ENCODE measurements at places on chromosomes 12 and 14.

- no peak for DNase-seq
Observed at GRCh38 chr12:27505761-27506160, 18.2 kb upstream of the PPFIBP1 start.

- DNase-seq, result peak; percentile 37
Observed at GRCh38 chr12:49388682-49389386, 21.6 kb downstream of the SPATS2 start.

- DNase-seq, result no peak
Observed at GRCh38 chr14:90341784-90342183, 10.0 kb upstream of the NRDE2 start.

DNA sequence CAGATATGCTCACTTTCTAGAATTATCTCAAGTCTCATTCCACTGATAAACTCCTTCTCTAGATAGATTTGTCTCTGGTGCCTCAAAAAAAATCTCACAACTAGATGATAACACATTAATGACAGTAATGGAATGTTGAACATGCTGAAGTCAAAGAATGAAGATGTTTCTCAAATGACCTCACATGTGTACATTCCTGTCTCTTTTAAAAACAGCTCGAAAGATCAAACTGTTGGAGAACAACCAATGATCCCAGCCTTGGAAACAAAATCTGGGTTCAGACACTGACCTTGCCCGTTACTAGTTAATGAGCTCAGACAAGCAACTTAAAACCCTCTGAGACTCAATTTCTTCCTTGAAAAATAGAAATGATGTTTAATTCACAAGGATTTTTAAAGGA is 44.7 kb upstream of the KCNJ8 start:
- DNase-seq, result no peak

- DNase-seq, result no peak
Observed at GRCh38 chr12:107443320-107444090, 242.1 kb upstream of the PWP1 start.

DNA sequence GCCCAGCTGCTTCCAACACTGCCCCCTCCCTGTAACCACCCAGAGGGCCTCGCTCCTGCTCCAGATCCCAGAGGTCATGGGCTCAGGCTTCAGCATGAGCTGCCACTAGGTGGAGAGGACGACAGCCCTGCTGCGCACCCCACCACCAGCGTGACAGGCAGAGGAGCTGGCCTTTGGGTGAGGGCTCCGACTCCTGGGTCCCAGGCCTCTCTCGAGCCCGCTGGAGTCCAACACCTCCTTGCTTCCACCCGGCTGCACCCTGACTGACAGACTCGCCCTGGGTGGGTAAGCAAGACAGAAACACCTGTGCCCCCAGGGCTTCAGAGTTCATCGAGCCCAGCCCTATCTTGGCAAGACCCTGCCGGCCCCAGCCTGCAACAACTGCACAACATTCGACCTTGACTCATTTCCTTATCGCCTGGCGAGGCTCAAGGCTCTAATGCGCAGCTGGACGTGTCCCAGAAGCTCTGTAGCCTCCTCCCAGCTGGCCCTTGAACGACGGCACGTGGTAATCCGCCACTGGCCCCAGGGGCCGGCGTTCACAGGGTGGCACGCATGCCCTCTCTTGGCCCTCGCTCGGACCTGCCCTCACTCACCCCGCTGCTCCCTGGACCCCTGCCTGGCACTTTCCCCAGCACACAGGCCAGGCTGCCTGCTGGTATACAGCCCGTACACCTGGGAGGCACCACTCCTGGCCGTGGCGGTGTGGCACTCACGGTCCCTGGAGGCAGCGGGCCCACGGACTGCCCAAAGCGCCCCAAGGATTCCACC is 28.0 kb downstream of the VPS37B start:
- DNase-seq, result no peak

DNA sequence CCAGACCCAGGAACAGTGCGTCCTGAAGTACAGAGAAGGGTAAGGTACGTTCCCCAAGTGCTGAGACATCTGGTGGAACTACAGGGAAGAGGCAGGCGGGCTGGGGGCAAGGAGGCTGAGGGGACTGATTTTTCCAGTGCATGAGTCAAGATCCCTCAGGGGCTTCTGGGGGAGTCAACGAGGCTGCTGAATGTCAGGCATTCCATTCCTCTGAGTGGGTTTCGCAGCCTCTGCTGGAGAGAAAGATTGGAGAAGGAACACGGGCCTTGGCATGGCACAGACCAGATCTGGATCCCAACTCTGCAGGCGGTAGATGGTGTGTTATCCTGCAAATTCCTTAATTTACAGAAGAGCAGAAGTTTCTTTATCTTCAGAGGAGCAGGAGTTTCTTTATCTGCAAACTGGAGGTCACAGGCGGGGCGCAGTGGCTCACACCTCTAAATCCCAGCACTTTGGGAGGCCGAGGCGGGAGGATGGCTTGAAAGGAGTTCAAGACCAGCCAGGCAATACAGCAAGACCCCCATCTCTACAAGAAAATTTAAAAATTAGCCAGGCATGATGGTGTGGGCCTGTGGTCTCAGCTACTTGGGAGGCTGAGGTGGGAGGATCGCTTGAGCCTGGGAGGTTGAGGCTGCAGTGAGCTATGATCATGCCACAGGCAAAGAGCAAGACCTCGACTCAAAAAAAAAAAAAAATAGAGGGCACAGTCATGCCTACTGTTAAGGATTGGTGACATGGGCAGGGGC is 132.6 kb upstream of the MAP1LC3B2 start:
- no peak for DNase-seq

DNA sequence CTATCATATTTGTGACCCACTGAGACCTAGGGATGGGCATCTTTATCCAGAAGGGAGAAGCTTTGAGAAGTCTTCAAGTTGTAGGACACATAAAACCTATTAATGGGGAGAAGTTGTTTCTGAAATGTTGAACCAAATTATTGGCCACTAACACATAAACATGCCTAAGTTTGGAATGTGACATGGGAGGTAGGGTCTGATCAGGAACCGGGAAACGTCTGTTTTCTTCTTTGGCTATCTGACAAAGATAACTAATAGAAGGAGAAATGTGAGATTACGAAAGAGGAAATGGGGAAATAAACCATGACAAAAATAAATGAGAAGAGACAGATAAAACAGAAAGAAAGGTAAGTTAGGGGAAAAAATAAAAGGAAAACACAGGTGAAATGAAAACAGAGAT is 425.2 kb downstream of the EGLN3 start:
- DNase-seq, result no peak

GRCh38 chr12:5581019-5581418 is 149.1 kb downstream of the NTF3 start:
- DNase-seq, result no peak

DNA sequence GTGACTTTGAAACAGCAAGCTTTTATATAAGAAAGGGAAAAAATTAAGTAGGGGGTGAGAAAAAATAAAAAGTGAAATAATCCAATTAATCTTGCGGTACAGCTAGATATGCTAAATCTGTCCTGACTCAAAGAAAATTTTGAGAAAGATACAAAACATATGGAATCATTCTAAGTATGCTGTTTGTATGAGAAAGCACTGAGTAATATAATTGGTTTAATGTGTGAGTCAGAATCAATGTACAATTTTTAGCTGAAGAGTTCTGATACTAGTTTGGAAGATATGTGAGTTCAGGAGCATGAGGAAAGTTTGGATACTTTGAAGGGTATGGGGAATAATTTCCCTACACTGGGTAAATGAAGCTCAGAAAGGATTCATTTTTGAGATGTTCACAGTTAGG is 190.9 kb upstream of the RASSF8 start:
- no peak for DNase-seq

GRCh38 chr12:46179693-46180452 is 89.0 kb downstream of the SLC38A1 start:
- DNase-seq, result no peak

DNA sequence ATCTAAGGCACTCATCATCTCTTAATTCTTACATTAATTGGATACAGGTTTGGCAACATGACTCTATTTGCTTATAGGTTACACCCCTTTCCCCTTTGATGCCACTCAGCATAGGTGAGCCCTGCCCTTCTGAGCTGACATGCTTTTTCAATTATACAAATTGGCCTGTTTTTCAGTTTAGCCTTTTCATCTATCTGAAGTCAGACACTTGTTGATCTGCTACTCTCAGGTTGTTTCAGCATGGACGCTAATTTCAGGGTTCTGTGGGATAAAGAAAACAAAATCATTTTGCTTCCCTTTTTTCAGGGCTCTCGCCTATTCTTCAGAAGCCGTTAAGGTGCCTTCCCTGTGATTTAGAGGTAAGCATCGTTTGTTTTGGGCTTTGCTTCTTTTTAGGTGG is 55.3 kb downstream of the DACT1 start:
- no peak for DNase-seq

- no peak for DNase-seq
Observed at GRCh38 chr12:107014055-107014454, 27.1 kb upstream of the MTERF2 start.

DNA sequence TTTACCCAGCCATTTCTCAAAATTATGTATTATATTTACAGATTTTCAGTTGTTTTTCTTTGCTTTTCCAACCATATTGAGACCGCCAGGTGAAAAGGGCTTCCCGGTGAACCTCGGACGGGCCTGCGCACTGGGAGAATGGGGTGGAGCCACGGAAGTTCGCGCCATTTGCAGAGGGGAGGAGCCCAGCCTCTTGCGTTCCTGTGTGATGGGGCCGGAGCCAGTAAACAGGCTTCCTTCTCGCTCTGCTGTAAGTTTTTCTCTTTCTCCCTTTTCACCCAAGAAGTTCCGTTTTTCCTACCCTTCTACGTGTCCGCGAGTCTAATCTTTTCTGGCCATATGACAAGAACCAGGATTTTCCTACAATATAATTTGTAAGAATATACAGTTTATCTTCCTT is 1108.8 kb upstream of the SEL1L start:
- DNase-seq, result no peak

- no peak for DNase-seq
Observed at GRCh38 chr14:35085441-35085840, 36.3 kb downstream of the PPP2R3C start.

DNA sequence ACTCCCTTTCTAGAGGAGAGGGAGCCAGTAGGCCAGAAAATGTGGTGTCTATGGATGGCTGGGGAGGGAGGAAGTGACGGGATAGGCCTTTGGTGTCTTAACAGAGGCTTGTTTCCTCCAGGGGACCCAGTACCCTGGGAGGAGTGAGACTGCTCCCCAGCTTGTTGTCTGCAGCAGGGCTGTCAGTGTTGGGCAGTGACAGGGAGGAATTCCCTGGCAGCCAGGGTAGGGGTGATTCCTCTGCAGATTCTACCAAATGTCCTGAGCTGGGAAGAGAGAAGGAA is 64.0 kb downstream of the GALNT16 start:
- no peak for DNase-seq

DNA sequence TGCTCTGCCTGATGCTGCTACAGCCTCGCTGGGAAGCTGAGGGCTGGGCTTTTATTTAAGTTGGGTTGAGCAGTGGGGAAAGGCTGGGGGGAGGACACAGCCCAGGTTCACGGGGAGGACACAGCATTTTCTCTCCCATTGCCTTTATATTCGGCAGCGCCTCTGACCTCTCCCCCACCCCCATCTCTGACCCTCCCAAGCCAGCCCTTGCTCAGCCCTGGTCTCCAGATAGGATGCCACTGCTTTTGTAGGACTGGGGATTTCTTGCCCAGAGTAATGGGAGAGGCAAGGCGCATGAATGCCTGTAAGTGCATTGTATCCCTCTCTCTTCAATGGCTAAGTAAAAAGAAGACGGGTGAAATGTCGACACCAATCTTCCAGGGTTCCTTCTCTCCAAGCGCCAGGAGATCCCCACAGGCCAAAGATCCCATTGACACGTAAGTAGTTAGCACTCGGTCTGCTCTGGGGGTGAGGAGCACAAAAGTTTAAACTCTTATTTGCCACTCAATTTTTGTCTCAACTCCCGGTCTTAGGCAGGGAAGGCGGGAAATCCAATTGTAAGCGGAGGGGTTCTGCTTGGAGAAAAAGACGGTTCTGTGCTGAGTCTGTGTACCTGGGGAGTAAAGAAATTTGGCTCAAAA is 4.6 kb downstream of the HOXC4 start:
- DNase-seq, result no peak

DNA sequence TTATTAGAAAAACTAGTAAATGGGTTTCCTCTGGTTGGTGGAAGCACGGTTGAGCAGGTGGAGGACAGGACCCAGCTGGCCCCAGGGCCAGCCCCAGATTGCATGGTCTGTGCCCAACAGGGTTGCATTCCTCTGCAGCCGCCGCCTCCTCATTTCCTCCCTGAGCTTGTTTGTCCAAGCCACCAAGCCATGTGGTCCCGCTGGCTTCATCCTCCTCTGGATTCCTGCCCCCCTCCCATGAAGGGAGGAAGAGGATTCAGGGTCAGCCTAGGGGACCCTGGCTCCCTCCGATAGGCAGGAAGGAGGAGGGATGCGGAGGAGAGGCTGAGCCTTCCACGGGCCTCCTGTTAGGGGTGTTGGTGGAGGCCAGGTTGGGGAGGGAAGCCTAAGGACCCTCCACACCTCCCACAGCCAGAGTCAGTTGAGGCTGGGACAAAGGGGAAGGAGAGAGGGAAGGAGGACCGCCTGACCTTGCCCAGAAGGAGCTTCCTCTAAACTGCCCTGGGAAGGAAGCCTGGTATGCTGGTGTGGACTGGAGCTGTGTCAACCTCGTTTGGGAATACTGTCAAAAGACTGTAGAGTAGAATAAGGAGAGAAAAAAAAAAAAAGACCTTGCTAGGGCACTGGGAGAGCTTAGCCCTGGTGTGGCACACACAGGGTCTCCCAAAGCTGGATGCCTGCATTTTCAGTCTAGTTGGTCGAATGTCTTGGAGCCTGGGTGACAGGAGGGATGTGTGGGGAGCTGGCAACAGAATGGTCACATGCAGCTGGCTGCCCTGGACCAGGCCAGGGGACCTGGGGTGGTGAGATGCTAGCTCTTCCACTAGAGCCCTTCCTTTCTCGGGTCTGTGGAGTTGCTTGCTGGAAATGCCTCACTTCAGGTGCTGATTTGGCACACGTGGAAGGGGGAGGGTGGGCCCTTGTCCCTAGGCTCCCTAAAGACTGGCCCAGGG is 42.4 kb downstream of the PLEKHG3 start:
- DNase-seq, result no peak

DNA sequence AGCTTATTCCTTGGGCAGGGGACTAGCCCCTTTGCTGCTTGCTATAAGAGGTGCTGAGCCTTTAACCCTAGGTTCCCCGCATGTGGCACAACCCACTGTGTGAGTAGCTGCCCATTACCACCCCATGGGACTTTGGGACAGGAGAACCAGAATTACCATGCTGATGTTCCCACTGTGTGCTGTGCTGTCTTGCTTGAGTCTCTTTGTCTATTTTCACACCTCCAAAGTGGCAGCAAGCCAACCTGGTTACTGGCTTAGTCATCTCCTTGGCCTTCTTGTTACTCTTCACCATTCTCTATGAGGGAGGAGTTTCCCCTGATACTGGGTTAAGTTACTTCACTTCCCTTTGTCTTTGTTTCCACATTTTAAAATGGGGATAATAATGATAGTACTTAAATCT is 73.4 kb upstream of the ETV6 start:
- no peak for DNase-seq

GRCh38 chr14:24342889-24343288 is 3.1 kb upstream of the RIPK3 start:
- DNase-seq, result no peak

Measured in stimulated activated CD4-positive, alpha-beta T cell treated with anti-CD3 and anti-CD28 coated beads, Interleukin-1b, Interleukin-23, amount 100 ng/mL, for 1 hour (primary cell).